OCI-M1 (cell line): ENCODE measurements at places on chromosomes 3 and 15.

- no peak for DNase-seq
These were observed 46.3 kb downstream of the DHX30 start for GRCh38 chr3:47849186-47849698.

GRCh38 chr3:5022187-5022965 lies 43.1 kb downstream of the BHLHE40 start:
- DNase-seq: no peak

DNA sequence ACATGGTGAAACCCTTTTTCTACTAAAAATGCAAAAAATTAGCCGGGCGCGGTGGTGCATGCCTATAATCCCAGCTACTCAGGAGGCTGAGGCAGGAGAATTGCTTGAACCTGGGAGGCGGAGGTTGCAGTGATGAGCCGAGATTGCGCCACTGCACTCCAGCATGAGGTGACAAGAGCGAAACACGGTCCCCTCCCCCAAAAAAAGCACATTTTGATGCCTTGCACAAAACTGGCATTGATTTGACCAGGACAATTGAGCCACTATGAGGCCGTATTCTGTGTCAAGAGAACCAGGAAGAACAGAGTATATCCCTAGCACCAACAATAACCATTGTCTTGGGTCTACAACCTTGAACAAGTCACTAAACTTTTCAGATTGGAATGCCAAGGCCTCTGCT lies 50.6 kb downstream of the SH3BP5 start:
- no peak for DNase-seq

DNA sequence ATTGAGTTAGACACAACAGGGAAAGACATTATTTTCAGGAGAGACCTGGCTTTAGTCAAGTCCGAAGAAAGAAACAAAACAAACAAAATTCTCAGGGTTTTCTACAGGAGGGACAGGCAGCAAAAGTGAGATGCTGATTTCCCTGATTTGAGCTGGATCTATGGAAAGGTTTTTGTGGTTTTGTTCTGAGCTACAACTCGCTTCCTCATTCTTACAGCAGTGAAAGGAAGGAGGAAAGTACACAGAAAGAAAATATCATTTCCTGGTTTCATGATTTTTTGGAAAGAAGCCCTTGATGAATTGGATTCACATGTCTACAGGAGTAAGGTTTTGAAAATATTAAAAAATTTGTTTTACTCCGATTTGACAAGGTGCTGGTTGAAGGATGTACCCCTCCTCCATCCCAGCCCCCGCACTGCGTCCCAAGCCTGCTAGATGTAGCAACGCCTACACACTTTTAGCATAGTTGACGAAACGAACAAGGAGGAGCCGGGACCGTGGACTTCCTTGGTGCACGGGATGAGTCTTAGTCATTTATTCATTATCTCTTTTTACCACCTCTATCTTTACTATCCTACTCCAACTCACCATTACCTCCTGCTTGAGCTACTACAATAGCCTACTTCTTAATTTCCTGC lies 10.8 kb downstream of the PRICKLE2 start:
- DNase-seq: peak; percentile 1

DNA sequence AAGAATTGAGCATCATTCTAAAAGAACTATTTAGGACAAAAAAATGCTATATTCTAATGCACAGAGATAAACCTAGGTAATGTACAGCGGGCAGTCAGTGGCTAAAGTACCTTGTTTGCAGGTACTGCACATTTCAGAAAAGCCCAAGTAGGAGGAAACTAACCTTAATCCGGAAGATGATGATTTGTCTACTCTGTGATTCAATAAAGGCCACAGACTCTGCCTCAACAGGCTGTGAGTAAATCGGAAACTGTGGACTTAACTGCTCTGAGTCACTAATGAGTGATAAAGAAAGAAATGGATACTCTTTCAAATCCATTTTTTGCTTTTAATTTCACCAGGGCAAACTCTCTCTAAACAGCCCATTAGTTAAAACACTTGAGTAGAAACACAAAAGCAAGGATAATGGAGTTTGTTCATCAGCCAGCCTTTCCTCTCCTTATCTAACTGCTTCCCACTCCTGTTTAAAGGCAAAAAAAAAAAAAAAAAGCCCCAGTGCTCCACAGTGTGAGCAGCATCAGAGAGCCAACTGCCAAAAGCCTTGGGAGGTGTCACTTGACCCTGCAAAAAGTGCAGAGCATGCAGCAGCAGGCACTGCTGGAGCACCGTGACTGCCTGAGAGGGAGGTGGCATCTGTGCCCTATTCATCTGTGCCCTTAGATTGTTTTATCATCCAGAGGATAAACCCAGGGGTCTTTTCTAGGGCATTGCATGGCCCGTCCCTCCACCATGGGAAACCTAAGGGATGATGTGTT lies 187.7 kb downstream of the SATB1 start:
- DNase-seq: no peak

- peak; percentile 45 for DNase-seq
These were observed 827.6 kb upstream of the CFAP20DC start for GRCh38 chr3:59877263-59878037.

DNA sequence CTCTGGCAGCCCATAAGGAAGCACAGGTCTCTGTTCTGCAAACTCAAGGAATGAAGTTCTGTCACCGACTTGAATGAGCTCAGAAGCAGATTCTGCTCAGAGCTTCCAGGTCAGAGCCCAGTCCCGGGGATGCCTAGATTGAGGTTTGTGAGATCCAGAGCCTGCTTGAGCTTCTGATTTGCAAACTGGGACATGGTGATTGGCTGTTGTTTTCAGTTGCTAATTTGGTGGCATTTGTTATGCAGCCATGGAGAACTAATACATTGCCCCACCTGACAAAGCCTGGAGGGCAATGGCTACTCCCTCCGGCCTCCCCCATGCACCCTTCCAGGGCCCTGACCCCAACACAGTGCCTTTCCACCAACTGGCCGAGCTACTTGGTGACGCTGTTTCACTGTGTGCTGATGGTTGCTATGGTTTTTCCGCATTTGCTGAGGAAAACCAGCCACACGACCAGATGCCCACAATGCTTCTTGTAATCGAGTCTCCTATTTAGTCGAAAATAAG lies 379.5 kb upstream of the ATP10A start:
- DNase-seq: no peak

- DNase-seq: no peak
These were observed 20.2 kb downstream of the CHST2 start for GRCh38 chr3:143139762-143140161.

GRCh38 chr15:96119734-96120133 lies 210.8 kb upstream of the NR2F2 start:
- no peak for DNase-seq

DNA sequence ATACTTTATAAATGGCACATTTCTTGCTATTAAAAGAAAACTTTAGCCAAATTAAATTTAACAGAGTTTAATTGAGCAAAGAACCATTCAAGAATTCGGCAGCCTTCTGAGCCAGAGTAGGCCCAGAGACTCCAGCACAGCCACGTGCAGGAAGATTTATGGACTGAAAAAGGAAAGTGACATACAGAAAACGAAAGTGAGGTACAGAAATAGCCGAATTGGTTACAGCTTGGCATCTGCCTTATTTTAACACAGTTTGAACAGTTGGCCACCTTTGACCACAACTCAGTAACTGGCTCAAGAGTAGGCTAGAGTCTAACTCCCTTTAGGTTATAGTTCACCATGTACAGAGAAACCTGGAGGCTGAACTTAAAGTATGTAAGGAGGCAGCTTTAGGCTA lies 17.6 kb downstream of the CFAP44 start:
- DNase-seq: peak; percentile 78

DNA sequence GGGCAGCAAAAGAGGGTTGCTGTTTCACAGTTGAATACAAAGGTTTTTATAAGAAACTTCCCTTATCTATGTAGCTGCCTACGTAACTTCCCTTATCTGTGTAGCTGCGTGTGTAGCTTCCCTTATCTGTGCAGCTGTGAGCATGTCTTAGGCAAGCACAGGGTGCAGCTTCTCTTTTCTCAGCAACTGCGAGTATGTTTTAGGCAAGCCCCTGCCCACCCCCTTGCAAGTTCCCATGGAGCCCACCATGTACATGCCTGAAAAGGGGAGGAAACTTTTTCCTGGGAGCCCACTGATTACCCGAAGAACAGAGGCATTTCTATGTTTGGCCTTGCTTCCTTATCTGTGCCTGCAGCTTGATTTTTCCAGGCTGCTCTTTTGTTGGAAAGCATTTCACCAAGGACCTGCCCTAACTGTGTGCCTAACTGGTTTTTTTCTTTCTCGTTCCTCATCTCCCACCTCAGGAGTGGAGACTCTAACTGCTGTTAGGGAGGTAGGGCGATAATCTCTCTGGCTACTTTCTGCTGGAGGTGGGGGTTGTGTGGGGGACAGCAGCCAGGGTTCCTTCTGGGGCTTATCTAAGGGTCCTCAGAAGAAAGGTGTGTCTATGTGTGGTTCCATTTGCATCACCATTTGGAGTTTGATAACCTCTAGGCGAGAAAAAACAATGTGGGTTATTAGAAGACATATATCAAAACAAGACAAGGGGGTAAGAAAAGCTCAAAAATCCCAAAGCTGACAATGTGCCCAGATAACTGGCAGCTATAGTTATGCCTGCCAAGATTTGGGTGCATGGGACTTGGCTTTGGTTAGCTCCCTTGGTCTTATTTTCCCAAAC lies 26.0 kb downstream of the SORD start:
- peak; percentile 97 for DNase-seq
